ENCODE measurements at places on chromosomes 2 and 18. TPM values are rescaled to one million over a fixed set of nuclear protein-coding genes. Genes with fewer than 3 reads are reported as not detected.

Gene CDH7
- under 0.01 TPM for total RNA-seq

Gene DSC2
- total RNA-seq = 226 TPM

Gene HOXD1
- not detected for total RNA-seq

Gene ARHGEF4
- 81.4 TPM for total RNA-seq

Gene PROM2
- total RNA-seq = 101 TPM

Gene HSPD1
- 534 TPM for total RNA-seq

Gene UGT1A4
- total RNA-seq = 1.8 TPM

Gene FKBP7
- 0.68 TPM for total RNA-seq

Gene INPP4A
- 21.9 TPM for total RNA-seq

Gene DCDC2C
- total RNA-seq = not detected

Gene IGFBP2
- 840 TPM for total RNA-seq

Gene CDC42EP3
- total RNA-seq = 53.9 TPM

Gene TUBA4B
- total RNA-seq = not detected

Gene DGKD
- total RNA-seq = 13.8 TPM

Gene EPB41L3
- 0.68 TPM for total RNA-seq

All from nasal cavity respiratory epithelium epithelial cell of viscerocranial mucosa (primary cell).